RPMI7951 (cell line): ENCODE measurements at places on chromosomes 11 and 22. TPM values are rescaled to one million over a fixed set of nuclear protein-coding genes. Genes with fewer than 3 reads are reported as not detected.
A peak's percentile ranks its signal among the peaks of the same experiment; 100 is the strongest.

Gene TPBGL
- total RNA-seq, result not detected in 2 replicates

GRCh38 chr11:2265396-2265795, 5.0 kb downstream of the ASCL2 start:
- no peak for DNase-seq

Gene CTNND1
- total RNA-seq, result 69.5 and 70.9 TPM in 2 replicates

DNA sequence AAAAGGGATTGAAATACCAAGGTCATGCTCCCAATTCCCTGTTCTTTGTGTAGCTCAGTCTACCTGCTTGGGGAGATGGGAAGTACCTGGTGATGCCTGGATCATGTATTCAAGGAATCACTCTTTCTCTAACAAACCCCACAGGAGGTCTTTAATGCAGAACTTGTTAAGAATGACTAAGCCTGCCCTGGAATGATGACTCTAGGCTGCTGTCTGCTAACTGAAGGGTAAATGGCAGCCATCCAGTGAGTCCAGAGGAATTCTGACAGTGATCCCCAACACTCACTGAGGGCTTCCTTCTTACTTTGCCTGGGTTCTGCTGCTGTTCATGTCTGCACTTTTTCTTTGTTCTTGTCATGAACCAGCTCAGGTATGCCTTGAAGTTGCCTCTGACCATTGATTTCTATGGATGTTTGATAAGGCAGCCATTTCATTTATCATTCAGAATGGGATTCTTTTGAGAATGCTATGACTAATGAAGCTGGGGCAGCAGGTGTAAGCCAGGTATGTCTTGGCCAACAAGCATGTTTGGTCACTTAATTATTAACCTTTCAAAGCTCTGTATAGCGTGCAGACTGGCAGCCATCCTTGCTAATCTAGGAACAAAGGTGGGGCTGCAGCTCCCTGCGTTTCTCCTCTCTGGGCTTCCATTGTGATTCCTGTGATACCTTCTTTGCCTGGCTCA, 11.4 kb downstream of the PRSS23 start:
- peak; percentile 86 for DNase-seq

- no peak for DNase-seq
Observed at GRCh38 chr11:69220561-69221051, 64.9 kb downstream of the SMIM38 start.

- DNase-seq, result peak; percentile 48
Observed at GRCh38 chr22:45096256-45096907, 67.3 kb upstream of the NUP50 start.

- DNase-seq, result no peak
Observed at GRCh38 chr22:22927196-22927887, 39.7 kb downstream of the IGLL5 start.

Gene TRIM49B
- total RNA-seq, result not detected in 2 replicates

Gene MTNR1B
- not detected in 2 replicates for total RNA-seq

Gene LRRN4CL
- 6.0 and 6.2 TPM in 2 replicates for total RNA-seq

DNA sequence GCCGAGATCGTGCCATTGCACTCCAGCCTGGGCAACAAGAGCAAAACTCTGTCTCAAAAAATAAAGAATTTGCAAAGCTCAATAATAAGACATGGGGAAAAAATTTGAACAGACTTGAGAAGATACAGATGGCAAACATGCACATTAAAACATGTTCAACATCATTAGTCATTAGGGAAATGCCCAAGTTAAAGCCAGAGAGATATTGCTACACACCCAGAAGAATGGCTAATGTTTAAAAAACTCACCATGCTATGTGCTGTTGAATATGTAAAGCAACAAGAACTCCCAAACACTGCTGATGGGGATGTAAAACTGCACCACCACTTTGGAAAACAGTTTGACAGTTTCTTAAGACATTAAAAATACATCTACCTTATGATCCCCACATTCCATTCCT, 12.6 kb downstream of the LRRC75B start:
- DNase-seq, result no peak

Gene SYCE3
- not detected in 2 replicates for total RNA-seq

- peak; percentile 65 for DNase-seq
Observed at GRCh38 chr11:27716835-27717234, 16.6 kb upstream of the BDNF start.

Gene SIDT2
- total RNA-seq, result 9.5 and 13.0 TPM in 2 replicates

Gene RBMXL2
- 0.12 TPM in 1 of 2 replicates, not detected in the other for total RNA-seq

DNA sequence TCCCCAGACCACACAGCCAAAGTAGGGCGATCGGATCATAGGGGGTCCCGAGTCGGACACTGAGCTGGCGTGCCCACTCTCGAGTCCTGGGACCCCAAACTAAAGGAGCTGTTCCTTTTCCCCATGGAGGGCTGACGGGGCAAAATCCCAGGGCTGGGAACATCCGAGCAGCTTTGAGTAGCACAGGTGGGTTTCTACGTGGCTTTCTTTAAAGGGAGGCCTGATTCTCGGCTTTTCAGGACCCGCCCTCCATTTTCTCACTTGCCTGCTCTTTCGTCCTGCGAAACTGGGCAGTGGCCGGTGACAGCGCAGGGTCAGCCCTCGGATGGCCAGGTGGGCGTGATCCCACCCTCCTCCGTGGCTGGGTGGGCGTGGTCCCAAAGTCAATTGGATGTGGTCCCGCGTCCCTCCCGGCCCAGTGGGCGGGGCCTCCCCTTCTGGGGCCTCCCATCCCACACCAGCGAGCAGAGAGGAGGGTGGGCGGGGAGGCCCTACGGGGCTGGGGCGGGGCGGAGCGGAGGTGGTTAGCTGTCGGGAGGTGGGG, 17.5 kb upstream of the TXNRD2 start:
- no peak for DNase-seq

GRCh38 chr22:45885941-45886395, 91.0 kb downstream of the WNT7B start:
- DNase-seq, result peak; percentile 45

DNA sequence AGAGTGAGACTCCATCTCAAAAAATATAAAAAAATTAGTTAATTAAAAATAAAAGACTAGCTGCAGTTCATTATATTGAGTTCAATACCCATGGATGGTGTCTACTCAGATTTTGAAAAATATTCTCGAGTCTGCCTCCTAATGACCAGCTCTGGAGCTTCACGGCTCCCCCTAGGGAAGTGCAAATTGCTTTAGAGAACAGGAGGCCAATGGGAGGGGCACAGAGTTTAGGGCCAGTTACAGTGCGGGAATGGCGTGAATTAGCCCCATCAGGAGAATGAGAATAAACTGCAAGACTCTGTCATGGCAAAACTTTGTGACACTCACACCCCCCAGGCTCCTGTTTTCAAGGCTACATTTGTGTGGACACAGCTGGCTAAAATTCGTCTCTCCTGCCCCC, 4.6 kb downstream of the FGF4 start:
- no peak for DNase-seq

GRCh38 chr11:748007-748359, 719 bp downstream of the TALDO1 start:
- DNase-seq, result peak; percentile 32

- peak; percentile 6 for DNase-seq
Observed at GRCh38 chr11:75849894-75850293, 34.9 kb downstream of the UVRAG start.

Gene ACR
- not detected in 2 replicates for total RNA-seq

DNA sequence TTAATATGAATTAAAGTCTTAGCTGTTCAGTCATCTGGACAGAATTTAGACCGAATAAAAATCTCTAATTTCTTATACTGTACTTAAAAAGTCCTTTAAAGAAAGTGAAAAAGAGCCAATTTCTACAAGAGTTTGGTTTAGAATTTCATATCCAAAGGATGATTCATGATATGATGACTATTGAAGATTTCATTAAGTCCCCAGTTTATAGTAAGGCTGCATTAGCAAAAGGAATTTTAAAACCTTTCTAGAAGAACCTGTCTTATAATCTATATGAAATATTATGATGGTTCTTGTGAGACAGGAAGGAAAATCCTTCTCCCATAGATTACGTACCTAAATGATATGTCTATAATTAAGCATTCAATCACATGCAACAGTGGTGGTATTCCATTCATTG, 34.8 kb downstream of the TSG101 start:
- no peak for DNase-seq

GRCh38 chr11:44624761-44625221, 59.3 kb downstream of the CD82 start:
- DNase-seq, result peak; percentile 37

Gene ISX
- not detected in 2 replicates for total RNA-seq

DNA sequence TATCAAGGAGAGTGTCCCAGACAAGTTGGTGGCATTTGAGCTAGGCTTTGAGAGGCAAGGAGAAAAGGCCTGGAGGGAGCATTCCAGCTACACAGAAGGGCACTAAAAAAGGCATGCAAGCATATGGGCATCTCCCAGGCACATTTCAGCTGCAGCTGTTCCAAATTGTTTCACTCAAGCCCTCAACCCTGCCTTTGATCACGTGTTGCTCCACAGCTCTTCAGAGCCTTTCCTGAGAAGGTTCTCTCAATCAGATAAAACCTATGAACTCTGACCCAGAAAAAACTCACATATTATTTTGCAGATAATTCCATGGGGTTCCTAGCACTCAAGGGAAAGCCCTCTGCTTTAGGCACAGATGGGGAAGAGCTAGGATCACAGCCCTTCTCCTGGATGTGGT, 24.4 kb upstream of the HSPA8 start:
- peak; percentile 20 for DNase-seq

DNA sequence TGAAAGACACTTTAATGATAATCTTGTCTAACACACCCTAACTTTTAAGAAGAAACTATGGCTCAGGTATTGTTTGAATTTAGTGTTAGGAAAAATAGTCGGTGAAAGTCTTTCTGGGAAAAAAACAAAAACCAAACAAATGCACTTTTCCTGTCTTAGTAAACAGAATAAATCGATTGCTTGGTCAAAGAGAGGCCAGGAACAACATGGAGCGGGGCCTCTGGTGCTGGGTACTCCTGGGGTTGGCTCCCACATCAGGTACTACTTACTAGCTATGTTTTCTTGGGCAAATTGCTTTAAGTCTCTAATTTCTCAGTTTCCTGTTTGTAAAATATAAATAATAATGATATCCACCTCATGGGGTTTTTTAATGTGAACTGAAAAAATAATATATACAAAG, 46.8 kb downstream of the NAV2 start:
- no peak for DNase-seq

Gene KIAA1671
- total RNA-seq, result 7.7 and 8.7 TPM in 2 replicates

DNA sequence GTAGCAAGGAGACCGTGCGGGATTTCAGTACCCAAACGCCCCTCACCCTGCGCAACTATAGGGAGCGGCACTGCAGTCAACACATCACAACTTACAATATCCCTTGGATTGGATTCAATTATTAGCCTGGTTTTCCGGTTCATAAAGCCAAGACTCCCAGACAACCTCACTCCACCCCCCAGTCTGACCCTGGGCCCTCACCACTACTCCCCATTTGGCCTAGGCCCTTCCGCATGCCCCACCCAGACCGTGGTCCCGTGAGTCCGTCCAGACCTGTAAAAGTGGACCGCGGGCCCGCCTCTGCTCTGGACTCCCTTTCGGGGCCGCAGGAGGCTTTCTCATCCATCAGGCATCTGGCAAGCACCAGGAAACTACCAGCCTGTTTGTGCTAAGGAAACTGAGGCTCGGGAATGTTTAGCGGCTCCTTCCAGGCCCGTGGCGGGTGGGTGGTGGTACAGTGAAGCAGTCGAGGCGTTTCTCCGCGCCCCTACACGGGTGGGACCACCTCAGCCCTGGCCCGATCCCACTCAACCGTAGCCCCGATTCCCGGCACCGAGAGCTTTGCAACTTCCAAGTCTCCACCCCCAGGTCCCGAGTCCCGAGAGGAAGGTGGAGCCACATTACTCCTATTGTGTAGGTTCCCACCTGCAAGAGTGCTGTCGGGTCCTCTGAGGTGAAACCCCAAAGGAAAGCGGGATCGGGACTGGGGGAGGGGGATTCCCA, 679 bp upstream of the DPP3 start:
- DNase-seq, result peak; percentile 34

DNA sequence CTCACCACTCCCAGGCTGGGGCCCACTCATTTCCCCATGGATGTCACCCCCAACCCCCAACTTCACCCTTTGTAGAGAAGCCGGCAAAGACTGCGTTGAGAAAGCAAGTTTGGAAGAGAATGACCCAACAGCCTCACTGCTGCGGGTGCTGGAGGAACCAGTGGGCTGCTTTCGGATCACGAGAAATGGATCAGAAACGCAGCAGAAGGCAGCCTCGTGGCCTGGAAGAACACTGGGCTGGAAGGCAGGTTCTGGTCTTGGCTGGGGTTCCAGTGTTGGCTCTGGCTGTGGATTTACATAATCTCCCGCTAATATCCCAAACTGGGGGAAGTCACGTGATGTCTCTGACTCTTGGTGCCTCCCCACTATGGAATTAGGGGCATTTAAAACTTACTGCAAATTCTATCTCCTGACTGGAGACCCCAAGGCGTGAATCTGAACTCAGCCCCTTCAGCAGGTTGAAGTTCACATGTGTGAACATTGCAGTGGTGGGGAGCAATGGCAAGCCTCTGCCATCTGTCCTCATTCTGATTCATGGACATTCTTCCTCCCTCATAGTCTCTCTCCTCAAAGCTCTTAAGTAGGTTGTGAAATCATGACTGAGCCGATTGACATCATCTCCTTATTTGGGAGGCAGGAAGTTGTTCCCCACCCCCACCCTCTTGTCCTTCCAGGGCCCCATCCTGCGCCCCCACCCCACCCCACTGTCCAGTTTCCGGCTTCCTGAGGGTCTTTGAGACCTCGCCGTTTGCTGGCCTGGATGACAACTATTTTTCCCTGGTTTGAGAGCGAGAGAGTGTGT, 37.0 kb upstream of the TIMP3 start:
- peak; percentile 74 for DNase-seq

GRCh38 chr11:44506375-44507016, 59.0 kb upstream of the CD82 start:
- no peak for DNase-seq

- no peak for DNase-seq
Observed at GRCh38 chr11:111443640-111444039, 64.6 kb upstream of the POU2AF1 start.

Gene SF1
- total RNA-seq, result 62.6 and 64.1 TPM in 2 replicates

- DNase-seq, result peak; percentile 43
Observed at GRCh38 chr11:114017723-114018122, 41.8 kb upstream of the ZBTB16 start.

Gene NPAS4
- total RNA-seq, result not detected in 2 replicates

Gene STX5
- 40.7 and 43.1 TPM in 2 replicates for total RNA-seq

GRCh38 chr22:25125693-25126357, 73.8 kb upstream of the CRYBB3 start:
- no peak for DNase-seq
